ENCODE measurements at places on chromosomes 5 and 9. TPM values are rescaled to one million over a fixed set of nuclear protein-coding genes. Genes with fewer than 3 reads are reported as not detected.

The PPP2R2B gene
- total RNA-seq: not detected

The UIMC1 gene
- 47.2 TPM for total RNA-seq

The PRR7 gene
- total RNA-seq: 3.5 TPM

The STK32A gene
- total RNA-seq: 0.38 TPM

The RNF130 gene
- total RNA-seq: 34.2 TPM

The DMRT2 gene
- not detected for total RNA-seq

The IFNB1 gene
- total RNA-seq: not detected

The TAF11L10 gene
- total RNA-seq: not detected

The KIF4B gene
- 0.27 TPM for total RNA-seq

The SPAAR gene
- total RNA-seq: 10.4 TPM

The GNA14 gene
- 2.4 TPM for total RNA-seq

The LCN9 gene
- total RNA-seq: not detected

The CTSV gene
- total RNA-seq: 0.54 TPM

The GCNT1 gene
- 13.3 TPM for total RNA-seq

The DMRT1 gene
- total RNA-seq: under 0.01 TPM

The CDO1 gene
- total RNA-seq: 2.0 TPM

The NPR3 gene
- 0.27 TPM for total RNA-seq

The NCS1 gene
- 26.4 TPM for total RNA-seq

The BSPRY gene
- total RNA-seq: not detected

The SLC1A3 gene
- total RNA-seq: 0.19 TPM

The NIPBL gene
- 23.2 TPM for total RNA-seq

The CCDC107 gene
- 13.7 TPM for total RNA-seq

The ZNF658 gene
- 4.1 TPM for total RNA-seq

The PROP1 gene
- not detected for total RNA-seq

The SHLD3 gene
- 3.6 TPM for total RNA-seq
